ENCODE measurements at places on chromosomes 5 and 9.

DNA sequence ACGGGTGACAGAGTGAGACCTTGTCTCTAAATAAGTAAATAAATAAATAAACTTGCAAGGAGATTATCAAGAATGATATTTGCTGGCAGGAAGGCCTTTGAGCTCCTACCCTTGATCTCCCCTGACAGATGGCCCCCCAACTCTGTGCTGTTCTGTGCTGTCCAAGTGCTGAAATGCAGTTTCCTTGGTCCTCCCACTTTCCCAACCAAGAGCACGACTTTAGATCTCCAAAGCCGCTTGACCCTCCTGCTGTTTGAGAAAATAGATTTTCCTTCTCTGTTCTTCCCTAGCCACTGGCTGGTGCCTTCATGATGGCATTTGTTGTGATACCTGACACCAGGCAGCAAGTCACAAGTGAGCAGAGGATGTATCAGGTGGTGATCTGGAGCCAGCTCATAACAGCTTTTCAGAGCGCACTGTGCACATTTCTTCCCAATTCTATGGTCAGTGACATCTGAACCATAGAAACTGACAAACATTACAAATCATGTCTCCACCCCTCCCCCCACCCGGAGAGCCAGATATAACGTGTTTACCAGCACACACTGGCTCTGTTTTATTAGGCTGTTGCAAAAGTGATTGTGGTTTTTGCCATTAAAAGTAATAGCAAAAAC lies 80.0 kb upstream of the PUM3 start:
- no peak for DNase-seq

DNA sequence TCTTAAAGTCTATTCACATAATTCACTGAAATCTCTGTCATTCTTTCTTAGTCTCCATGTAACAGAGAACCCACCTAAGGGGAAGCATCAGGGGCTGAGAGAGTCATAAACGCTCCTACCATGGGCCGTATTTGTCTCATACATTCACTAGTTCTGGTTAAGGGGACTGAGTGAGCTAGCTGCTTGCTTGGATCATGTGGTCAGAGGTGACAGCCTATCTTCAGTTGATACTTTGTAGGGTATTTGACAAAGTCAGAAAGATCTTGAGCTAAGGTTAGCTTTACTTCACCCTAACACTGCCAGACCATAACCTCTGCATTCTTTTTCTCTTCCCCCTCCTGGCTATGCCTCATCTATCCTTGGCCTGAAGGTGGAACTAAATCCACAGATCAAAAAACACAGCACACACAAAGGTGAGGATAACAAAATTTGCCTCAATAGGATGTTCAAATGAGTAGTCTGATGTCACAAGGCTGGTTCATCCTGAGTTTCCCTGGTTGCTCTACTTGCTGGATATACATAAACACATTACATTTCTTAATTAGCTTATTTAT lies 66.5 kb downstream of the MARCHF3 start:
- no peak for DNase-seq

- no peak for DNase-seq
Measured at GRCh38 chr5:168341178-168341577, 49.7 kb downstream of the WWC1 start.

- no peak for DNase-seq
Measured at GRCh38 chr5:101482931-101483330, 579.8 kb upstream of the ST8SIA4 start.

- no peak for DNase-seq
Measured at GRCh38 chr5:150065346-150065745, 21.0 kb downstream of the CSF1R start.

DNA sequence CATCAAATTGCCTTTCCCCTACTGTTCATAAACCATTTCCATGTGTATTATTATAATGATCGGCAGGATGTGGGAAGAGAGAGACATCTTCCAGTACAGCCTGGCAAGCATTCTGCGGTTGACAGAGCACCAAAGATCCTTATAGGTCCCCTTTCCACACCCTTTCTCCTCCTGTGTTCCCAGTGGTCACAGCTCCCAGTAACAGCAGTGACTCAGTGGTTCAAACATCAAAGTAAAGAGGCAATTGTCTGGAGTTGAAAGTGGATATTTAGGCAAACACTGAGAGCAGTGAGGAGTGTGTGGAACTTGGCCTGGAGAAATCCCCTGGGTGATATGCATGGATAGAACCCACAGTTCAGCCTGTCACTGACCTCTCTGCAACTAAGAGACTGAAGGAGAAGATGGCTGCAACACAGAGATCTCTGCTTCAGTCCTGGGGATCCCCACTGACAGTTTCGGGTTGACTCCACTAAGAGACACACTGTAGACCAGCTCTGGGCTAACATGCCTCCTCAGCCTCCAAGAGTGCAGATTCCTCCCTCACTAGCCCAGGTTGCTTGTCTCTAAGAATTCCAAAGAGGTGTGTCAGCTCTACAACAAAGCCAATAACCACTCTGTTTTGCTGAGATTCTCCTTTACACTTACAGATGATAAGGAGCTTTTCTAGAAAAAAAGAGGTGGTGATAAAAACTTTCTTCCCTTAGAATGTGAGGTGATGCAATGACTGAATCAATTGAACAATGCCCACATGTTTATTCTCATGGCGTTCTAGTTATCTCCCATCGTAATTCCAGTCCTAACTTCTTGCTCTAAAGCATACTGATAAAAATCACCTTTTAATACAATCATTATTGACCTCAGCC lies 94.4 kb upstream of the IL6ST start:
- no peak for DNase-seq
